AG09319 (cell line): ENCODE measurements at places on chromosomes 7 and 10.

DNA sequence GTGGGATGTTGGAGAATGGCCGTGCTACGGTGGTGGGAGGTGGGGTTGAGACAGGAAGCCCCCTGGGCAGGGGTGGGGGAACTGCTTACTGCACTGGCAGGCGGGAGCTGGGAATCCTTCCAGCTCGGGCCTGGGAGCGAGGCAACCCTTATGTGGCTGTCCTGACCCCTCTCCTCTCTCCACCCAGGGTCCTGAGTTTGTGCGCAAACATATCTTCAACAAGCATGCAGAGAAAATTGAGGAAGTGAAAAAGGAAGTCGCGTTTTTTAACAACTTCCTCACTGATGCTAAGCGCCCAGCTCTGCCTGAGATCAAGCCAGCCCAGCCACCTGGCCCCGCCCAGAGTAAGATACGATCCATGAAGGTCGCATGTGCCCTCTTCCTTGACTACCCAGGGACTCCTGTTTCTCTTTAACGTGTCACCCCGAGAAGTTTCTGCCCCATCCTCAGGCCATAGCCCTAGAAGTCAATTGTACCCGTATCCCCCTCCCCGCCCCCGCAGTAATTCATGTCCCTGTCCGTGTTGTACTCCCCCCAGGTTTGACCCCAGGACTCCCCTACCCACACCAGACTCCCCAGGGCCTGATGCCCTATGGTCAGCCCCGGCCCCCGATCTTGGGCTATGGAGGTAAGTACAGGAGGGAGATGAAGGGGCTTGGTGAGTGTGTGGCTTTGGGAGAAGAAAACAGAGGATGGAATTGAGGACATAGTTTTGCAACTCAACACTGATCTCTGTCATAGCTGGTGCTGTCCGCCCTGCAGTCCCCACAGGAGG, 1.8 kb downstream of the UFSP1 start:
- no peak for DNase-seq

DNA sequence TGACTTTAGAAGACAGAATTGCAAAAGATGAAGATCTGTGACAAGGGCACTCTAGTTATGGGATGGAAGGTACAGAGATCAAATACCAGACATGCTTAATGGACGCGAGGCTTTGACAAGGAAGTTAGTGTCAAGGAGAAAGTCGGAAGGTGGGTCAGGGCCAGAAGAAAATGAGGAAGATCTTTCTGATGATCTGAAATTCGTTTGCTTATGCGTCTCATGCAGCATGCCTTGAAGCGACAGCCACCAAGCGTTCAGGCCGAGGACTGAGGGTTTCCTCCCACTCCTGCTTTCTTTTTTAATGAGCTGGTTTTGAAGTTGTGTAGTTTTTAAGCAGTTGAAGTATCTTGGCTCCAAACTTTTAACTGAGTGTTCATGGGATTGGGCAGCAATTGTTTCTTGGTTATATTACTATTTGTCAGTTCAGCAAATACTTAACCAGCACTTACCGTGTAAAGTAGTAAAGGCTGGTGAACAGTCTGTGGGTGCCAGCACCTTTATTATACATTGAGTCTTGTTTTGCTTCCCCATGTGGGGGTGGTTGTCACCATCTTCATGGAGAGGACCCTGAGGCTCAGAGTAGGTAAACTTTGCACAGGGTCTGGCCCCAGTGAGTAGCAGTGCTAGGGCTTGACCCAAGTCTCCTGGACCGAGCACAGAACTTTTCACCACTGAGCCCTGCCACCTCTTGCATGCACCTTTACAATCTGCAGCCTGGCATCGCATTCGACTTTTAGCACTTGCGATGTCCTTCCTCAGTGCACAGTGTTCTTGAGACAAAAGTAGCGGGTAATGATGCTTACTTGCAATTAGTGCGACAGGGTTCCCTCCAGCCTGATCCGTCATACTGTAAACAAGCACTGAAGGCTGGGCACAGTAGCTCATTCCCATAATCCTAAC, 14.3 kb upstream of the BHLHA15 start:
- DNase-seq: no peak

GRCh38 chr7:30659312-30659711, 22.9 kb downstream of the CRHR2 start:
- DNase-seq: no peak

DNA sequence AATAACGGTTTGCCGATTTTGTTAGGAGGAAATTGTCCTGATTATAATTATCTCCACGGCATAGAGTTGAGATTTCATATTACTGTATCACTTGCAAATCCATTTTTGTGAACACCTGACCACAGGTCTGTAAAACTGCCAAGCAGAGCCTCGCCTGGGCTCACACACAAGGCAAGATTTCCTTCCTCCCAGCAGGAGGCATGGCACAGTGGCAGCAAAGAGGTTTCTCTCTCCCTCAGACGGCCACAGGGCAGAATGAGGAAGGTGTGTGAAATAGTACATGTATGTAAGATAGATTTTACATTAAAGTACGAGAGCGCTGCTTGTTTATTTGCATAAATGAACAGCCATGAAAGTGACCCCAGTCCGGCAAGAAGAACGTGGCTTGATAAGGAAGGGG, 130.1 kb downstream of the CELF2 start:
- DNase-seq: no peak

GRCh38 chr7:45401155-45401554, 173.0 kb upstream of the ADCY1 start:
- DNase-seq: no peak

GRCh38 chr7:729140-730000, 2.3 kb upstream of the PRKAR1B start:
- no peak for DNase-seq

DNA sequence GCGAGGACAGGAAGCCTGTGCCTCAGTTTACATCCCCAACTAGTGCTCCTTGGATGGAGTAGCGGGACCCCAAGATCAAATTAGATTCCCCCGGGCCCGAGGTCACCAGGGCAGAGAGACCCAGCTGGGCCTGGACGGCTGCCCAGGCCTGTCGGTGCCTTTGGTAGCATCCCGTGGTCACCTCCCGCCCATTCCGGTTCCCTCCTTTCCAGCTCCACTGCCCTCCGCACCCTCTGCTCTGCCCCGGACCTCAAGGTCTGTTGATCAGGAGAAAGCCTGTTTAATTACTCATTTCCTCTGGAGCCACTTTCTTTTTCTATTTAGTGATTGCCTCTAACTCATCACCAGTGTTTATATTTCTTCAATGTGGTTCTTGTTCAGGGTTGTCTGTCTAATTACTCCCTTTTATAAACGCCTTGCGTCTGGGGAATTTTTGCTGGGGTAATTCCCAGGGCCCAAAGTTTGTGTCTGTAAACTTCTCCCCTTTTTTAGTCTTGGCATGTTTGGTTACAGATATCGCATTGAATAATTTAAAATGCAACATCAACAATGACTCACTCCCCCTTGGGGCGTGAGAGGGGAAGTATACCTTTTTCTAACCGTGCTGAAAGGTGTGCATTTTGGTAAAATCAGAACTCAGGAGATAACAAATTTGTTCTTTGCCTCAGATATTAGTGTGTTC, 1.9 kb downstream of the FOXK1 start:
- peak; percentile 81 for DNase-seq
